Activated T-helper 17 cell treated with anti-CD3 and anti-CD28 coated beads, Interleukin-2, amount 50 U/mL, for 72 hours (primary cell): ENCODE measurements at places on chromosomes 3 and 15. TPM values are rescaled to one million over a fixed set of nuclear protein-coding genes. Genes with fewer than 3 reads are reported as not detected.
A peak's percentile ranks its signal among the peaks of the same experiment; 100 is the strongest.

Gene PLXNA1
- 7.1 TPM for total RNA-seq

Gene IGSF11
- total RNA-seq = 0.52 TPM

Gene DISP2
- 0.11 TPM for total RNA-seq

Gene TRH
- total RNA-seq = not detected

GRCh38 chr3:26280517-26280916 is 342.1 kb upstream of the LRRC3B start:
- ATAC-seq = no peak

DNA sequence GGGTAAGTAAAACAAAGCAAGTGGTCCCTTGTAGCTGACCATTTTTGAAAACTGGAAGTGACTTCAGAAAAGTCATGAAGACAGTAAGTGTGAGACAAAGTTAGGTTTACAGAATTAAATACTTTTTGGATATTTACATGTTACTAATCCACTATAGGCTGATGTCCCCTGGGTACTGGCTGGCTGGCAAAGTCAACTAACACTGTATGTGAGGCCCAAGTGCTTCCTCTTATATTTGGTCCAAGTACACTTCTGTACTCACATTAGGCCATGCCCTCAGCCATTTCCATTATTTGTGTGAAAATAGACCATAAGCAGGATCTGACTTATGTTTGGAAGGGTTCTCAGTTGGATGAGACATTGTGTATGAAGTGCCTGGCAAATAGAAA is 5.5 kb upstream of the LEKR1 start:
- ATAC-seq = no peak

- ATAC-seq = peak; percentile 49
Measured at GRCh38 chr3:24101676-24102168, 156.6 kb downstream of the NR1D2 start.

DNA sequence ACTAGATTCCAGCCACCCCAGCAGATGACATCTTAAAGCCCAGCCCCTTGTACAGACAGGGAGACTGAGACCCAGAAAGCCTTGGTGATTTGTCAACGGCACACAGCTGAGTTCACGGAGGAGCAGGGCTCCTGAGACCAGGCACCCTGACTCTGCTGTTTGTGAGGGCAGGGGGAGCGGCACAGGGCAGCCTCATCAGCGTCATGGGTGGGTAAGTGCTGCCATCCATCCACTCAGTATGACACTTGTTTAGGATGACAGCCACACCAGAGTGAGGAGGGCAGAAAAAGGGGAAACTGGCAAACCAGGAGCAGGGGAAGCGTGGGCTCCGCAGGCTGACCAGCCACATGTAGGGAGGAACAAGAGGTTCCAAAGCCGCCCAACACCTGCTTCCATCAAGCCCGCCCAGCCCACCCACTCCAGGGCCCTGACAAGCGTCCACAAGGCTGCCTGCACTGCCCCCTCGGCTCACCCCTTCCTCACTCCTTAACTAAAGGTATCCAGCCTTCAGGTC is 19.9 kb downstream of the RBPMS2 start:
- ATAC-seq = no peak

DNA sequence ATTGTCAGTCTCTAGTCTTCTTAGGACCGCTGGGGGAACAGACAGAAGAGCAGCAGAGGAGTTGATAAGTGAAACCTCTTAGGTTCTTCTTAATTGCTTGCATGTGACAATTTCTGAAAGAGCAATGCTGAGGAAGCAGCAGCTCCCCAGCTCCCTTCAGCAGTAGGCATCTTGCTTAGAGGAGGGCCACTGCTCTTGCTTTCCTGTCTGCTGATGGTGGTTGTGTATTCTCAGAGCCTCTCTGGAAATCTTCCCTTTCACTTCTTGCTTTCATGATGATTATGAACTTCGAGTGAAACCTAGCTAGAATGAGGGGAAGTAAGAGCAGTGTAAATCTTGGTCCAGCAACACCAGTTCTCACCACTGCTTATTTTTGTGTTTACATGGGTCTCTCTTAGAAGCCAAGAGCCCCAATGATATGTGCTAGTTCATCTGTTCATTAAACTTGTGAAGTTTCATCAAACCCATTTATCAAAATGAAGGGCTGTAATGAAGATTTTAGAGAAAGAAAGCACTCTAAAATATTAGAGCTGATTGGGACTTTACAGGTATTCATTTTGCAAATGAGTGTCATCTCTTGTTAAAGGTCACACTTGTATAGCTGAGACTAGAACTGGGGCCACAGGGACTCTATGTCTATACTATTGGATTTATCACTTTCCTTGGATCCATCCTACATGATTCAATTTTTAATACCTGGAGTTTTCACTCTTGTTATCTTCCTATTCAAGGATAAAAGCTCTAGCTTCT is 246.7 kb downstream of the LPP start:
- ATAC-seq = peak; percentile 74
